ENCODE measurements at places on chromosomes 16 and 17.

GRCh38 chr16:57297856-57298255 is 13.4 kb upstream of the PLLP start:
- DNase-seq, result no peak

GRCh38 chr17:71287071-71287823 is 833.6 kb upstream of the SOX9 start:
- no peak for DNase-seq

DNA sequence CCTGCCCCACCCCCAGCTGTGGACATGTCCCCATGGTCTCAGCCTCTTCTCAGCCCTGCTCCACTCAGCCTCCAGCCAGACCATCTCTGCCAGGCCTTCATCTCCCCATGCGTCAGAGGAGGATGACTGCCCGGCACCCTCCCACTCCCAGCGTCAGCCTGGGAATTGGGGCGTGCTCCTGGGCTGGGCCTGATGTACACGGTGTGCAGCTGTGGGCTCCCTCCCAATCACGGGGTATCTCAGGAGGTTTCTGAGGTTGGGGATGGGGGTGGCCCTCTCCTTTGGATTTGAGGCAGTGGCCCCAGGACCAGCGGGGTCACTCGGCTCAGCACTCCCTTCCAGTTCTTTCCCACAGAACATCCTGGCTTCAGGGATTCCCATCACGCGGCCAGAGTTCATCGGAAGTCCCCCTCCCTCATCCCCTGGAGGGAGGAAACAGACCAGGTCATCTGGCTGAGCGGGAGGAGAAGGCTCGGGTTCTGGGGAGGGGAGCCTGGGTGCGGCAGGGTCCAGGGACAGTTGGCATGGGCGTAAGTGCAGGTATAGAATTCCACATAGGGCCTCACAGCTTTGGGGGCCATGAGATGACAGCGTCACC is 36.9 kb downstream of the SOCS3 start:
- DNase-seq, result no peak

GRCh38 chr16:85637061-85637807 is 24.1 kb downstream of the GSE1 start:
- DNase-seq, result no peak

DNA sequence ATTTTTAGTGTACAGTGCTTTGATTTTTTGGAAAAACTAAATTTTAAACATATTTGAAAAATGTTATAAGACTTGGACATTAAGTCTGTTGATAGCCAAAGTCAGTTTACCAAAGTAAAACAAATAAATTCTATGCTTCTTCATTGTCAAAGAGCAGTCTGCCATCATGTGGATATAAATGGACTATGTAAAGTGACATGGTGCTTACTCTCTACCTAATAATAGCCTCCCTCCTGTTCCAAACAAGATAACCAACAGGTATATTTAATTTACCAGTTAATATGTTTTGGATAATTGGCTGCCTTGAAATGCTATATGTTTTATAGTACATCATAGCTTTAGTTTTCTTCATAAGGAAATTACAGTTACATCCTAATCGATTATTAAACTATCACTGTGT is 15.9 kb downstream of the TAF15 start:
- DNase-seq, result no peak

DNA sequence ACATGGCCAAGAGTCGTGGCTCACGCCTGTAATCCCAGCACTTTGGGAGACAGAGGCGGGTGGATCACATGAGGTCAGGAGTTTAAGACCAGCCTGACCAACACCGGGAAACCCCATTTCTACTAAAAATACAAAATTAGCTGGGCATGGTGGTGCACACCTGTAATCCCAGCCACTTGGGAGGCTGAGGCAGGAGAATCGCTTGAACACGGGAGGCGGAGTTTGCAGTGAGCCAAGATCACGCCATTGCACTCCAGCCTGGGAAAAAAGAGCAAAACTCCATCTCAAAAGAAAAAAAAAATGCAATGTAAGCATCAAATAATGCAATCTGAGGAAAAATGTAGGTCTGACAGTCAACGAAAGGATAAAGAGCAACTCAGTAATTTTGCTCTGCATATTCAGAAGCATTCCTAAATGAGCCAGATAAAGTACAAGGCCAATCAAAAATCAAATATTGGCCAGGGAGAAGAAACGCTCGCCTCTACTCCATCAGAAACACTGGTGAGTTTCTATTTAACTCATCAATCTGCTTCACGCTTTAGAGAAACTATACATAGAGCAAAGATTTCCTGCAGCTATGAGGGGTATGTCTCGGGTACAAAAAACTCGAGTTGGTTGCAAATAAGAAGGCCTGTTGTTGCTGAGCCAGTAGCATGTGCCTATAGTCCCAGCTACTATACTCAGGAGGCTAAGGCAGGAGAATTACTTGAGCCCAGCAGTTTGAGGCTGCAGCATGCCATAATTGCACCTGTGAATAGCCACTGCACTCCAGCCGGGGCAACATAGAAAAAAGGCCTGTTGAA is 3.7 kb downstream of the TXNDC11 start:
- no peak for DNase-seq

GRCh38 chr16:5028950-5029475 is 4.7 kb downstream of the NAGPA start:
- DNase-seq, result no peak

DNA sequence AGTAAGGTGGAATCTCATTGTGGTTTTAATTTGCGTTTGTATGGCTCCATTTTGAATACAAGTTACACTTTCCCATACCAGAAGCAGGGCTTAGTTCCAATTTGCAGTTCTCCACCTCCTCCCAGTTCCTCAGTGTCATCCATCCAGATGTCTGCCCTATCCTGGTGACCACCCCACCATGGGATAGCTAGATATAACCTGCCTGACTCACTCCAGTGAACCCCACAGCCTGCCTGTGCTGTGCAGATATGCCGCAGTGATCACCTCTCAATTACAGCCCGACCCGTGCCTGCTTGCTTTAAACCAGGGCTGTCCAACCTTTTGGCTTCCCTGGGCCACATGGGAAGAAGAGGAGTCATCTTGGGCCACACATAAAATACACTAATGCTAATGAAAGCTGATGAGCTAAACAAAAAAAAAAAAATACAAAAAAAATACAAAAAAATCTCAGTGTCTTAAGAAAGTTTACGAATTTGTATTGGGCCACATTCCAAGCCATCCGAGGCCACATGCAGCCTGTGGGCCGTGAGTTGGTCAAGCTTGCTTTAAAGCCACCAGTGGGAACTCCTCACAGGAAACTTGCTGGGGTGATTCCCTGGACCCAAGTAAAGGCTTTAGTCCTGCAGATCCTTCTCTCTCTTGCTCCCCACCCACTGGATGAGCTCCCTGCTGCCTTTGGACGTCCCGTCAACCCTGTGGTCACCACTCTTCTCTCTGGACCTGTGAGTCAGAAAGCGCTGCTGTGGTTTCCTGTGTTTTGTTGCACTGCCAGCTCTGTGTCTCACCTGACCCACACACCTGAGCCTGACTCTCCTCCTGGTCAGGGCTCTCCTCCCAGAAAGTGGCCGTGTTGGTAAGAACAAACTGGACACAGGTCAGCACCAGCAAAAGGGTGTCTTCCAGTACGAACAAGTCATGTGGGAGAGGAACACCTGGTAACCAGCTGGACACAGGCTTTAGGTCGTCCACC is 83.0 kb downstream of the EMP2 start:
- DNase-seq, result peak; percentile 14

GRCh38 chr17:17224137-17224536 is 12.8 kb downstream of the FLCN start:
- DNase-seq, result no peak

DNA sequence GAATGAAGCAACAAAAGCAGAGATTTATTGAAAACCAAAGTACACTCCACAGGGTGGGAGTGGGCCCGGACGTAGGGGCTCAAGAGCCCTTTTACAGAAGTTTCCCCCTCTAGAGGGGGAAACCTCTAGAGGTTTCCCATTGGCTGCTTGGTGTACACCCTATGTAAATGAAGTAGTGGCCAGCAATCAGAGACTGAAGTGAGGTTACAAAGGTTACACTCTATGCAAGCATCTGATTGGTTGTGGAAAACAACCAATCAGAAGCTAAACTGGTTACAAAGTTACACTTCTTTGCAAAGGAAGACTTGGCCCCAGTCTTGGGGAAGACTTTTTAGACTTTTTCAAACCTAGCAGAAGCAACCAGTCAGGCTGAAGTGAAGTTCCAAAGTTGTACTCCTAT is 27.1 kb downstream of the CRAMP1 start:
- no peak for DNase-seq

GRCh38 chr17:27384261-27384701 is 72.0 kb upstream of the KSR1 start:
- DNase-seq, result peak; percentile 98

GRCh38 chr17:78381601-78382232 is 3.3 kb downstream of the PGS1 start:
- no peak for DNase-seq

GRCh38 chr17:81563861-81564586 is 11.9 kb upstream of the FAAP100 start:
- DNase-seq, result no peak

DNA sequence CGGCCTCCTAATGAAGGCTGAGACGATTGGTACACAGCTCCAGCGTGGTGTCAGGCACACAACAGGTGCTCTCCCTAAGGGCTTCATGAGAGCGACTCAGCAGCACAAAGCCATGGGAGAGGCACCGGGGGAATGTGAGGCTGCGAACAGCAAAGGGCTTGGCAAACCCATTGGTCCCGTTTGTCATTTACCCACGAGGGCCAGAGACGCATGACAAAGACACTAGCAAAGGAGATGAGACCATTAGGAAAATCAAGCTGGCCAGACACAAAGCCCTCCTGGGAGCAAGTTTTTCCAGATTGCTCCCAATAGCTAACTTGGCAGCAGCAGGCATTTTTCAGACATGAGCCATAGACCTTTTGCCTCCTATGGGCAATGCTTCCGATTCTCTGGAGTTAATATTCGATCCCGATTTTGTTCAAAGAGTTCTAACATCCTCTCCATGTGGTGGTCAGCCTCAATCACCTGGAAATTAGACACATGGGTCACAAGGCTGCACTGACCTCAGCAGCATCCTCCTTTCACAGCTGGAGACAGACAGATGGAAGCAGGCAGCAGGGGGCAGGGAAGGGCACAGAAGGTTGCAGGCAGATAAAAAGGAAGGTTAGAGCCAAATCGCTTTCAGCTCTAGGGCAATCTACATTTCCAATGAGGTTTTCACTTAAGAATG is 38.2 kb downstream of the TK2 start:
- DNase-seq, result peak; percentile 69

DNA sequence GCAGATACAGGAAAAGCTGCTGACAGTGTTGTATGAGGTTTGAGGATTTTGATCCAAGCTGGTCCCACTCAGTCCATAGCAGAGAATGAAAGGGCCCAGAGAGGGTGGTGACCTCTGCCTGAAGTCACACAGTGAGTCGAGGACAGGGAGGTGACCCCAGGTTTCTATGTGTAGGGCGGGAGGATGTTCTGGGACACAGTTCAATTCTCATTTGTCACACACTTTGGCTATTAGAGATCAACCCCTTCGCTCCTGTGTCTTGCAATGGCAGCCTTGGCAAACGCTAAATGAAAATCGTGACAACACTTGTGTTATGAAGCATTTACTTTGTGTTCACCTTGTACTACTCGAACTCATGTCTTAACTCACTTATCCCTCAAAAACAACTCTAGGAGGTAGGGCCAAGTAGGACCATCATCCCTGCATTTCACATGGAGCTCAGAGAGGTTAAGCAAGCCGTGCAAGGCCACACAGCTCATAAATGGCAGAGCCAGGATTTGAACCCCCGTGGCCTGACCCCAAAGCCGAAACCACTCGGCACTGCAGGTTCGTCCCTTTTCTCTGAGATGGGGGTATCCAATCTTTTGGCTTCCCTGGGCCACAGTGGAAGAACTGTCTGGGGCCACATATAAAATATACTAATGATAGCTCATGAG is 10.2 kb downstream of the DEXI start:
- no peak for DNase-seq

GRCh38 chr17:54948380-54948779 is 20.1 kb downstream of the COX11 start:
- peak; percentile 82 for DNase-seq

DNA sequence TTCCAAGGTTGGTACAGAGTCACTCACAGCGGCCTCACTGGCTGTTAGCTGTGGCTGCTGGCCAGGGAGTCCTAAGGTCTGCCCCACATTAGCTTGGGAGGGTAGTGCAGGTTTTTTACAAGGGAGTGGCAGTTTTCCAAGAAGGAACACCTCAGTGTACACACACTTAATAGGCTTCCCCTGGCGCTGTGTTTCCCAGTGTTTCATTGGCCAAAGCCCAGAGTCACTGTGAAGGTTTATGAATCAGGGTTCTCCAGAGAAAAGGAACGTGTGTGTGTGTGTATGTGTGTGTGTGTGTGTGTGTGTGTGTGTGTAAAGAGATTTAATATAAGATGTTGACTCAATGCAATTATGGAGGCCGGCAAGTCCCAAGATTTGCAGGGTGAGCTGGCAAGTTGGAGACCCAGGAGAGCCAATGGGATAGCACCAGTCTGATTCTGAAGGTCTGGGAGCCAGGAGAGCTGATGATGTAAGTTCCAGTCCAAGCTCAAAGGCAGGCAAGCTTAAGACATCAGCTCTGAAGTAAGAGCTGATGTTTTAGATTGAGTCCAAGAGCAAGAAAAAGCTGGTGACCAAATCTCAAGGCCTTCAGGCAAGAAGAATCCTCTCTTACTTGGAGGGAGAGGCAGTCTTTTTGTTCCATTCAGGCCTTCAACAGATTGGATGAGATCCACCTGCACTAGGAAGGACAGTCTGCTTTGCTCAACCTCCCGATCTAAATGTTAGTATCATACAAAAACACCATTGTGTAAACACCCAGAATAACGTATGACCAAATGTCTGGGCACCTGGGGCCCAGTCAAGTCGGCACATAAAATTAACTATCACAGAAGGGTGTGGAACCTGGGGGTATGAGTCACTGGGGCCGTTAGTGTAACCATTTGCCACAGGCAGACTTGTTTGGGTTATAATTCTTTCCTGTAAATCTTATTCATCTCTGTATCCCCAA is 206.8 kb downstream of the PRKCA start:
- peak; percentile 91 for DNase-seq

DNA sequence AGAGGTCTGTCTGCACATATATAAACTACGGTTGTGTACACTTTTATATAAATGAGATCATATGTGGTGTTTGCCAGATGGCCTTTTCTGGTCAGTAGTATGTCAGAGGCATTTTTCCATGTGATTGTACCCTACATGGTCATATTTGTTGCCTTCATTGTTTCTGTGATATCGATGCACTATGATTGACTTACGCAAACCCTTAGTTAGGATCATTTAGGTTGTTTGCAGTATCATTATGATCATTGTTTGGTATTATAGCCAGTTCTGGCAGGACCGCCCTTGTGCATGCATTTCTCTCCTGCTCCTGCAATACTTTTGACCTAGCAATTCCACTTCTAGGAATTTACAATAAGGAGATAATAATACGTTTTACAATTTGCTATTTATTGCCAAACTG is 169.1 kb downstream of the MSI2 start:
- no peak for DNase-seq

DNA sequence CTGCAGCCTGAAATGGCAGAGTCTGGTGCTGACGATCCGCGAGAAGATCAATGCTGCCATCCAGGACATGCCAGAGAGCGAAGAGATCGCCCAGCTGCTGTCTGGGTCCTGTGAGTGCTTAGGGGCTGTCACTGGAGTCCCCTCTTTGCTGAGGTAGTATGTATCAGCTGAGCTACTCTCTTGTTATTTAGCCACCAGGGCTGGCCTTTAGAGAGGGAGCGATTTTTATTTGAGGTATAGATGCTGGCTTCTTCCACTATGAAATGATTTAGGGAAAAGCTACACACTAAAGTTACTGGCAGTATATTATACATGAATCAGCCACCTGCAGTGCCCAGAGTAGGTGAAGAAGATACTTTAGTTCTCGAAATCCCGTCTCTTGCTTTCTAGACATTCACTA is 2.6 kb downstream of the CDK5RAP3 start:
- no peak for DNase-seq
